HepG2 (cell line): ENCODE measurements at places on chromosomes 1 and 21.

DNA sequence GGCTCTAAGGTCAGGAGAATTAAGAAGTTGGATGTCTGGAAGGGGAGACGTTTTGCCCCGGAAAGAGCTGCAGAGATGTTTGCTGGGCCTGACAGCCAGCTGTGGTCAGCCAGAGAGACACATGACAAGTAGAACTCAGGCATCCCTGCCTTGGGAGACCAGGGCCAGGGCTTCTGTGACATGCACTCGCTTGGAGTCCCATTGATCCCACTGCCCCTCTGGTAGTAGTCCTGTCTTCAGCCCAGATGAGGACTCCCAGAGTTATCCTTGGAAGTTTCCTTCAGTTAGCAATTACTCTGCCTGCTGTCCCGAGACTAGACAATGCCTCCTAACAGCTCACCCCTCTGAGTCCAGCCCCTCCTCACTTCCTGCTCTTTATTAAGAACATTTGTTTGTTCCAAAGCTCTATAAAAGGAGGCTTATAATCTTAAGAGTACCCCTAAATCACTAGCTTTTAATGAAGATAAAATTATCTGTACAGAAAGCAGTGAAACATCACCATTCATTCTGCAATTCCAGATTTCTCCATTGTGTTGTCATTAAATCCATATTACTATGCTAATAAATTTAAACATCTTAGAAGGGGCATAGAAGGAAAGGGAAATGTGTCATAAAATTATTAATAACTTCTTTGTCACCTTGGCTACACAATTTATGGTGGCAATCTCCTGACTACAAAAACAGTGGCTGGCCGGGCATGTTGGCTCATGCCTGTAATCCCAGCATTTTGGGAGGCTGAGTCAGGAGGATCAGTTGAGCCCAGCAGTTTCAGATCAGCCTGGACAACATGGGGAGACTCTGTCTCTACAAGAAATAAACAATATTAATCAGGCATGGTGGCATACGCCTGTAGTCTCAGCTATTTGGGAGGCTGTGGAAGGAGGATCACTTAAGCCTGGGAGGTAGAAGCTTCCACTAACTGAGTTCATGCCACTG, 94.2 kb downstream of the KCNK1 start:
- no peak for DNase-seq

DNA sequence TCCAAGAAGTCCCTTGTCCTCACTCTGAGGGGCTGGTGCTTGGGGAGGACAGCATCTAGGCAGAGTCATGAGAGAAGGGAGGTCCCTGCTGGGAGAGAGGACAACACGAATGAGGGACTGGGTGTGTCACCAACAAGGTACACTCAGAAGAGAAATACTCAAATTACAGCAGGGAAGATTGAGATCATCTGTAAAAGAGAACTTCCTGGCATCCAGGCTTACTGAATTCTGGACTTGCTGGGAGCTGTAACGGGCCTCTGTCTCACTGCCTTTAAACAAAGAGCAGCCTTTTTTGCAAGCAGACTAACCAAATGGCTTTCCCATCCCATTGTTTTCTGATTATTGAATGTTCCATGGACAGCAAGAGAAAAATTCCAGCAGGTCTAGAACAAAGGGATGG, 195.7 kb upstream of the RAB4A start:
- DNase-seq: no peak

DNA sequence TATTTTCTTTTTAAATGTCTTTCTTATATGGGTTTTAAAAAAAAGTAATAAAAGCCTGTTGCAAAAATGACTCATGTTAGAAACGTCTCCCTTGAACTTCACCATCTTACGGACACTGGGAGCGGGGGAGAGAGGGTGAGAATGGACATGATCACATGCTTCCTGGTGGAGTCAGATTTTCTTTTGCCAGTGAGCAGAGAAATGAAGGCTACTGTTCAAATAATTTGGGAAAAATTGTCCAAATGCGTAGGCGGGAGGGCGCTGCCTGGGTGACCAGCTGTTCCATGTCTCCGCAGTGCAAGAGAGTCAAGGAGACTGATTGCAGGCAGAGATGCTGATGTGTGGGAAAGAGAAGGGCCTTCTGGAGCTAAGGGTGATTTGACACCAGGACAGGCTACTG, 23.1 kb downstream of the EIF2D start:
- DNase-seq: no peak

DNA sequence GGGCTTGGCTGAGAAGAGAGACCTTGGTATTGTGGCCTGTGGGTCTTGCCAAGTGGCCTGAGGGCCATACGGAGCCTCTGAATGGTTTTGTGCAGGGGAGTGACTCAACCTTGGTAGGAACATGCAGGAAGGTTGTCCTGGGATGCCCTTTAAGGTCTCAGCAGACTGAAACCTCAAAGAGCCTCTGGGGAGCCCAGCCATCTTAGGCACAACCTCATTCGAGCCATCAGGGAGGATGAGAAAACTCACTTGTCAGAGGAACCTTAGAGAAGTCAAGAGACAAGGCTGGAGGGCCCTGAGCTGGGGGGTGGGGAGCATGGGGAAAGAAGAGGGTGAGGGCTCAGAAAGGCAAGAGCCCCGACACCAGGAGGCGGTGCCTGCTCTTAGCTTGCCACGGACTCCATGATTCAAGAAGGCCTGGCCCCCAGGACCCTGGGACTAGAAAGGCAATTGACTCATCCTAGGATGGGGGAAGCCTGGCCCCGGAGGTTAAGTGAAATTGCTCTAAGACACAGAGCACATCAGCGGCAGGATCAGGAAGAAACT, 13.0 kb downstream of the IFI6 start:
- DNase-seq: no peak

GRCh38 chr1:192530254-192530653, 45.3 kb upstream of the RGS1 start:
- DNase-seq: no peak

GRCh38 chr1:234515411-234515810, 36.4 kb upstream of the TARBP1 start:
- no peak for DNase-seq

DNA sequence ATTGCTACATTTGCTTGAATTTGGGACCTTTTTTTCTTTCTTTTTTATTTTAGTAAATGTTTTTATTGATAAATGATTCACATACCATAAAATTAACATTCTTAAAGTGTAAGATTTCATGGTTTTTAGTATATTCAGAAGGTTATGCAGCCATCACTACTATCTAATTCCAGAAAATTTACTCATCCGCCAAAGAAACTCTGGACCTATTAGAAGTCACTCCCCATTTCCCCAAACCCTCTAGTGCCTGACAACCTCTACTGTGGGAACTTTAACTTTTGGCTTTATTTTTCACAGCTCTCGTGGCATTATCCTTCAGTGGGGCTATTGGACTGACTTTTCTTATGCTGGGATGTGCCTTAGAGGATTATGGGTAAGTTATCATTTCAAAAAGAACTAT, 4.5 kb downstream of the LEPR start:
- no peak for DNase-seq

- DNase-seq: no peak
Observed at GRCh38 chr1:64895500-64895899, 70.8 kb downstream of the JAK1 start.

- no peak for DNase-seq
Observed at GRCh38 chr1:109273570-109274288, 9.2 kb downstream of the PSRC1 start.

DNA sequence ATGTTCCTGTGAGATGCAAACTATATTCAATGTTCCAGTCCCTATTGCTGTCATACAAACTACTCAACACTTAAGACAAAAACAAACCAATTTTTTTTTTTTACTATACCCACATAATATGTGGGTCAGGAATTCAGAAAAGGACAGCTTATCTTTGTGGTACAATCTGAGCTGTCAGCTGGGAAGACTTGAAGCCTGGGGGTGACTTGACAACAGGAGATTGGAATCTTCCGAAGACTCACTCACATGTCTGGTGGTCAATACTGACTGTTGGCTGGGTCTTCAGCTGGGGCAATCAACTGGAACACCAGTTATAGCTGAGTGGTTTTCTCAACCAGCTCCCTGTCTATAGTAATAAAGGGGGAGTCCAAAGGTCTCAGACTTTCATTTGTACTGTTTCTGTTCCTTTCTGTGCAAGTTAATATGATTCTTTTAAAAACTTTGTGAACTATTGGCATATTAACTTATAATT, 81.7 kb upstream of the ATP1B1 start:
- no peak for DNase-seq

DNA sequence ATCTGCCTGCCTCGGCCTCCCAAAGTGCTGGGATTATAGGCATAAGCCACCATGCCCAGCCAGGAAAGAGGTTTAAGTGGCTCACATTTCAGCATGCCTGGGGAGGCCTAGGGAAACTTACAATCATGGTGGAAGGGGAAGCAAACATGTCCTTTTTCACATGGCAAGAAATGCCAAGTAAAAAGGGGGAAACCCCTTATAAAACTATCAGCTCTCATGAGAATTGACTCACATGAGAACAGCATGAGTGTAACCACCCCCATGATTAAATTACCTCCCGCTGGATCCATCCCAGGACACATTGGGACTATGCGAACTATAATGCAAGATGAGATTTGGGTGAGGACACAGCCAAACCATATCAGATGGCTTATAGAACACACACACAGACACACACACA, 8.8 kb upstream of the KLHL12 start:
- DNase-seq: no peak

DNA sequence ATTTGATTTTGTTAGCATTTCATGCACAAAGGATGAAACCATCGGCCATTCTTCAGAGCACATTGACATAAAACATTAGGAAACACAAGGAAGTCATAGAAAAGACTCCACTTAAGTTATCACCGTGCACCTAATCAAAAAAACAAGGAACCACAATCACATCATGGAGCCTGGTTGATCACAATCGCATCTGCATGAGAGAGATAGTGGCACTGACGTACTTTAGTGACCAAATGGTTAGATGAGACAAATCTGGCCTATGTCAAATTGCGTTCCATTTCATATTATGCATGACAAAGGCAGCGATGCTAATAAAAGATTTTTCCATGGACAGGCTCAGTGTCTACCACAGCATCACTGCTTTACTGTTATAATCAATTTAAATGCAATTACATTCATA, 571.8 kb upstream of the ADGRL2 start:
- DNase-seq: no peak

DNA sequence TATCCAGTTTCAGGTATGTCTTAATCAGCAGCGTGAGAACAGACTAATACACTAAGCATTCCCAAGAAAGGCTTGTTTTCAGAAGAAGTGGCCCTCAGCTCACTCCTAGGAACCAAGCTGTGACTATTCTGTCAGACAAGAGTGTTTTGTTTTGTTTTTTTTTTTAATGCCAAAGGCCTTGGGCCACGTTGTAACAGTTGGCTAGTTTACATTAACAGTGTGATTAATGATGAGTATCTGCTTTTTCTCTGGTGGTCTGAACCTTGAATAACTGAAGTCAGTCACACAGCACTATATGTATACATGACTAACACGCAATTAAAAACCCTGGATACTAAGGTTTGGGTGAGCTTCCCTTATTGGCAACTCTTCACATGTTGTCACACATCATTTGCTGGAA, 21.9 kb downstream of the DPYD start:
- no peak for DNase-seq

DNA sequence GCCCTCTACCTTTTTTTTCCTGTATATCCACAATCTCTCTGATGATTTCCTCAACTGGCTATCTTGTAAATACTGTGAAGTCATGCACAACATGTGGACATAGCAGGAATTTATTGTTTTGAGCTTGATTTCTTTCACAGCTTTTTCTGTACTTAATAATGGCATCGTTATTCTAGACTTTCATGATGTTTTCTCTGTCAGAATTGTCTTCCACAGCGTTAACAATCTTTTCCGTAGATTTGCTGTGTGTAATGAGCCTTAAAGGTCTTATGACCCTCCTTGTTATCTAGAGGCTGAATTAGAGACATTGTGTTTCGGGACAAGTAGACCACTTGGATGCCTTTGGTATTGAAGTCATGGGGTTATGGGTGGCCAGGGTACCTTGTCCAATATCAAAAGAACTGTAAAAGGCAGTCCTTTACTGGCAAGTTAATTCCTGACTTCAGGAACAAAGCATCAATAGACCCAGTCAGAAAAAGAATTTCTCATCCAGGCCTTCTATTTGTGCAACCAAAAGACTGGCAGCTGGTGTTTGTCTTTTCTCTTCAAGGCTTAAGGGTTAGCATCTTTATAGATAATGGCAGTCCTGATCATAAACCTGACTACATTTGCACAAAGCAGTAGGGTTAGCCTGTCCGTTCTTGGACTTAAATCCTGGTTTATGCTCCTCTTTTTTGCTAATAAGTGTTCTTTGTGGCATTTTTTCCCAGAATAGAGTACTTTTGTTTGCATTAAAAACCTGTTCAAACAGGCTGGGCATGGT, 30.1 kb upstream of the CHAF1B start:
- DNase-seq: peak; percentile 9

GRCh38 chr1:24091971-24092482, 19.9 kb downstream of the MYOM3 start:
- DNase-seq: no peak

GRCh38 chr1:68278221-68278620, 45.9 kb upstream of the WLS start:
- no peak for DNase-seq

GRCh38 chr1:218462116-218462515, 117.0 kb downstream of the TGFB2 start:
- no peak for DNase-seq

DNA sequence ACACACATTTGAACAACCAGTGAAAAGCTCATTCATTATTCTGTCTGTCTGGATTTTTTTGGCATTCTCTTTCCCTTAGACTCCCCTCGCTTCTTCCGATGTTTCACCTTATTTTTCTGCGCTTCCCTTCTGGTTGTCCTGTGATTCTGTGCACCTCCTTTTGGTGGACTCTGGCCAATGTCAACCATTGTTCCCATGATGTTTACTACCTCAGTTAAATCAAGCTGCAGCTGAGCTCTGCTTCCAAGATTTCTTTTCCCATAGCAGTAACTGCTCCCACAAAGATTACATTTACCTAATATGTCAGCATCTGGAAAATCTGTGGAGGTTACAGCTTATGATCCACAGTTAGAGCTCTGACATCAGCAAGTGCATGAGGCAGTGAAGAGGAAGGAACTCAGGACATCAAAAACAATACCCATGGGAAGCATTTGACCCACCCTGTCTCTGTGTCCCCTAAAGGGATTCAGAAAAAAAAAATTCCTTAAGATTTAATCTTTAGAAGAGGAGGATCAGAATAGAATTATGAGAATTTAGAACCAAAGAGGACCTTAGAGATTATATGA, 69.9 kb upstream of the ADAMTS5 start:
- no peak for DNase-seq

DNA sequence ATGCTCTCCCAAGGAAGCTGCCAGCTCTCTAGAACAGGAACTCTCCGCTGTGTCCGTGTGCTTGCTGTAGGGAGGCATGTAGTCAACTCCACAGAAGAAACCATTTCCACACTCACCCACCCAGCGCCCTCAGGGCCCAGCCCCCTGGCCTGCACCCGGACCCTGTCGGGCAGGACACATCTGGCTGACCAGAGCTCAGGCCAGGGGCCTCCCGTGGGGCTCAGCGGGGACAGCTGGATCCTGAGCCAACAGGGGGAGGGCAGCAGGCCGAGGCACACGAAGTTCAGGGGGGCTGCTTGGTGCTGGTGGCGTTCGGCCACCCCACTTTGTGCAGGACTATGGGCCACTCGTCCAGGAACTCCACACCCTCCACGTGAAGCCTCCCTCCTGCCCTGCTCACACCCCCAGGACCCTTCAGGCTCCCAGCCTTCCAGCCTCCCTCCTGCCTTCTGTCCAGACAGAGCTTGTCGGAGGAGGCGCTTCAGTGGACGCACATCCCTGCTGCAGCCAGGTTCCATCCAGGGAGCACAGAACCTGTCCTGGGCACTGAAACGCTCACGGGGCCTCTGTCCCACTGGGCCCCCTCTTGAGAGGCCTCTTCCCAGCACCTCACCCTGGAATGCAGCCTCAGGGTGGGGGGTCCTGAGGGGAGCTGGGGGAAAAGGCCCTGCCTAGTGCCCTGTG, 15.0 kb upstream of the FAAP20 start:
- no peak for DNase-seq
